Effector memory CD8-positive, alpha-beta T cell (primary cell): ENCODE measurements at places on chromosomes 4 and X.

GRCh38 chrX:38375891-38376290 lies 23.5 kb downstream of the OTC start:
- no peaks in the 10 kb centered on the region for H3K36me3 ChIP-seq
- H3K27me3 ChIP-seq = peaks cover 9% of the 10 kb centered on the region
- no peak overlapping the region for H3K4me3 ChIP-seq
- DNase-seq = no peak
- no peaks in the 10 kb centered on the region for H3K4me1 ChIP-seq

DNA sequence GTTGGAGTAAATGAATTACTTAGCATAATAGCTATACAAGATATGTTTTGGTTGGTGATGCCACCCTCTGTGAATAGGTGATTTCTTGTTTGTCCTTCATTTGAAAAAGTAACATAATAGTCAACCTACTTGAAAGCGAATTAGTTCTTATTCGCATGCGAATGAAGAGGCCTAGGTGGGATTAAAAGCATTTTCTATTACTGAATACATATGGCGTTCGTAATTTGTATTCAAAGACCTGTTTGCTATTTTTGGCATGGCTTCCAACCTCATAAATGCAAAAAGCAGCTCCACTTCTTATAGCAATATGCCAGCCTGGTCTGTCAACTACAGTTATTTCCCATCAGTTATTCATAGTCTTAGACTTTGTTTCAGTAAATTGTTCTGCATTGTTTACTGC lies 261.3 kb downstream of the TENM3 start:
- no peaks in the 10 kb centered on the region for H3K27me3 ChIP-seq
- no peaks in the 10 kb centered on the region for H3K4me1 ChIP-seq
- H3K4me3 ChIP-seq = no peak overlapping the region
- no peak for DNase-seq
- no peak overlapping the region for H3K27ac ChIP-seq

DNA sequence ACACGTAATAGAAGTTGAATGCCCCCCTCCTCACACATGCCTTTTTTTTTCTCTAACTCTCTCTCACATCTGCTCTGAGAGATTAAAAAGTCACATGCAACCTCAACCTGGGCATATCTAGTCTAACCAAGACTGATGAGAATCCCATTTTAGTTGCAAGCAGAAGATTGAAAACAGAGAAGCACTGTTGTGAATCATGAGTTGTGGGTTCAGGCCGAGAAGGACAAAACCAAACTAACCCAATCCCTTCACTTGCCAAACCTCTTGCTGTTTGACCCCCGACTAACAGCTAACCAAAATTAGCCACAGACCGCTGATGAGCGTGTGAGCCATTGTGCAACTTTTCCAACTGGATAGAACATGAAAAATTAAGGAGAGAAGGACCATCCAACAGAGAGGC lies 31.8 kb downstream of the CXCL1 start:
- no peak overlapping the region for H3K4me3 ChIP-seq
- no peaks in the 10 kb centered on the region for H3K36me3 ChIP-seq
- no peaks in the 10 kb centered on the region for H3K27me3 ChIP-seq
- DNase-seq = no peak
- H3K27ac ChIP-seq = no peak overlapping the region
- H3K4me1 ChIP-seq = no peaks in the 10 kb centered on the region

- peaks cover 28% of the 10 kb centered on the region for H3K4me1 ChIP-seq
- peaks cover 13% of the 10 kb centered on the region for H3K36me3 ChIP-seq
- peak overlapping the region; percentile 96 for H3K27ac ChIP-seq
- H3K27me3 ChIP-seq = no peaks in the 10 kb centered on the region
- peak overlapping the region; percentile 88 for H3K4me3 ChIP-seq
These were observed 51.0 kb upstream of the ENPP6 start for GRCh38 chr4:184268584-184269160.

- H3K27ac ChIP-seq = no peak overlapping the region
- H3K27me3 ChIP-seq = no peaks in the 10 kb centered on the region
- H3K4me1 ChIP-seq = no peaks in the 10 kb centered on the region
- no peak overlapping the region for H3K4me3 ChIP-seq
- H3K36me3 ChIP-seq = peaks cover 21% of the 10 kb centered on the region
These were observed 35.6 kb downstream of the MAP7D3 start for GRCh38 chrX:136215559-136215958.

GRCh38 chr4:100827756-100828155 lies 309.9 kb upstream of the EMCN start:
- no peaks in the 10 kb centered on the region for H3K36me3 ChIP-seq
- H3K4me3 ChIP-seq = no peak overlapping the region
- no peaks in the 10 kb centered on the region for H3K27me3 ChIP-seq
- no peak overlapping the region for H3K27ac ChIP-seq
- DNase-seq = no peak

- H3K27ac ChIP-seq = no peak overlapping the region
- DNase-seq = no peak
- H3K36me3 ChIP-seq = no peaks in the 10 kb centered on the region
- H3K4me3 ChIP-seq = no peak overlapping the region
These were observed 59.6 kb upstream of the RASSF6 start for GRCh38 chr4:73679836-73680235.

GRCh38 chrX:30278365-30278764 lies 30.8 kb downstream of the NR0B1 start:
- H3K36me3 ChIP-seq = no peaks in the 10 kb centered on the region
- no peaks in the 10 kb centered on the region for H3K4me1 ChIP-seq
- no peak overlapping the region for H3K4me3 ChIP-seq
- no peak overlapping the region for H3K27ac ChIP-seq
